ENCODE measurements at places on chromosomes 2 and 18.

GRCh38 chr2:159518321-159519005 is 97.9 kb downstream of the BAZ2B start:
- no peak for DNase-seq

GRCh38 chr18:74633652-74634352 is 36.1 kb downstream of the ZNF407 start:
- no peak for DNase-seq

DNA sequence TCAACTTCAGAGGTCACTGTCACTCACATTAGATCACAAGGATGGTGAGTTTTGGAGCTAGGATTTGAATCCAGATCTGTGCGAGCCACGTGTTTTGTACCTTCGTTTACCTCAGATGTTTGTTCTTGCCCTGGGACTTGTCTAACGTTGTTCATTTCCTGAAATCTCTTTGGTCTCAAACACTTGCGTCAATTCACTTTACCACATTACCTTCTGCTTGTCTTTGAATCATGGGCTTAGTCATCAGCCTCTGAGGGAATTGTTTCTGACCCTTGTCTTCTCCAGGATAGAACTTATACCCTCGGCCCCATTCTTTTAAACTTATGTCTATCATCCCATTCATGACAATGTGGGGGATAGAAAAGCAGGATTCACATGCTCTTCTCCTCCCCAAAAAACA is 282.7 kb downstream of the DCDC2C start:
- DNase-seq, result no peak

DNA sequence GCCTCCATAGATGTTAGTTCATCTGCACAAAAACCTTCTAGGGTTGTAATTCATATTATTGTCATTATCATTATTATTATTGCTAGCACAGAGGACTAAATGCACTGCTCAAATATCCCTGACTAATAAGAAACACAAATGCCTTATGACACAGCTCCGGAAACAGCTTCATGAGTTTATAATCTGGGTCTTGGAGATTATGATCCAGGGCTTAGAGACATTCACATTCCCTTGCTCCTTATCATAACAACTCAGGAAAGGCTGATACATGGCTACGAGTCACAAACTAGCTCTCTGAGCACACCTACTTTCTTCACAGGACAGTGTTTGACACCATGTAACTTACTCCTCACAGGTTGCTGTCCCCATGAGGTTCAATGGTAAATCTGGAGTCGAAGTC is 102.2 kb upstream of the TTC39C start:
- no peak for DNase-seq

GRCh38 chr2:42368817-42369531 is 8.0 kb upstream of the COX7A2L start:
- no peak for DNase-seq

GRCh38 chr2:14631406-14632040 is 994 bp upstream of the LRATD1 start:
- no peak for DNase-seq

- DNase-seq, result no peak
These were observed 199.6 kb upstream of the HNMT start for GRCh38 chr2:137764646-137765045.

DNA sequence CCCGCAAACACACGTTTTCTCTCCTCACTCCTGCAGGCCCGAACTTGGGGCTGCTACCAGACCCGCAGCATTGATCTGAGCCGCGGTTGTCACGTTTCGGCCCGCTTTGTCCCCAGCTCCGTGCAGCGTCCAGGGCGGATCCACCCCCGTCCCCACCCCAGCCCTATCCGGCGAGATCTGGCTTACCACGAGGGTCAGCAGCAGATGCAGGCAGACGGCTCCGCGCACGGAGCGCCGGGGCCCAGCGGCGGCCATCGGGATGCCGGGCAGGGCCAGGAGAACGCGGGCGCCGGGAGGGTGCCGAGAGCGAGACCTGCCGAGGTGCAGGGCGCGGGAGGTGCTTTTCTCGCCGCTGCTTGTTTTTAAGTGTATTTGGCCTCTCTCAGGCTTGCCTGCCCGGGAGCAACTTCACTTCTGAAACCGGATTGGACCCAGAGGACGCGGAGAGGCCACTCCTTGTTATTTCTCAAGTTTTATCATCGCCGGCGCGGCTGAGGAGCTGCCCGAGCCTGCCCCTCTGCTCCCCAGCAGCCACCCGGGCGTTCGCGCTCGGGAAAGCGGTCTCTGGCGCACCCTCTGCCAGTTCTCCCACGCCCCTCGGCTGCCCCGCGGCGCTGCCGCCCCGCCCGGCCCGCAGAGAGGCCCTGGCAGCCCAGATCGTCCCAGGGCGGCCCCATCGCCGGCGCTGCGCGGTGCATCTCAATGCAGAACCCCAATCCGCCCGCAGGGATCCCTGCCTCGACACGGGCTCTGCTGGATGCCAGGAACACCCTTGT is at the start of gene DSC3:
Gene DSC3 (minus strand): TSS at position 337 of the 776 bp plus-strand sequence. CDS start 82 bp downstream, at position 255.
- peak; percentile 41 for DNase-seq

GRCh38 chr2:134739879-134740301 is 21.1 kb upstream of the TMEM163 start:
- no peak for DNase-seq

DNA sequence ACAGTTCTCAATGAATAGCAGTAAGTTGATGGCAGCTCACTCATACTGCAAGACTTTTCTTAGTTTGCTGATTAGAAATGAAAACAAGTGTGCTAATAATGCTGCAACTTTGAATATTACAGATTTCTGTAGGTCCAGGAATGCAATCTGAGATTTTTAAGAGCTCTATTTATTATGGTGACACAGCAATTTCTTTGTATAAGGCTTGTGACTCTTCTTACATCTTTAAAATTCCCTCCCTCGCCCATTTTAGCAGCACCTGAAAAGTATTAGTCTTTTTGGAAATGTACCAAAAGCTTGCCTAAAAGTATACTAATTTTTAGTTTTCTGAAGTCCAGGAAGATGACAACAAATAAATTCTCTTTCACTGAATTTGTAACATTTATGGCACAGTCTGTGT is 4.4 kb upstream of the HTR2B start:
- no peak for DNase-seq

- no peak for DNase-seq
These were observed 32.1 kb upstream of the WDR75 start for GRCh38 chr2:189409131-189409530.

GRCh38 chr2:27569398-27569797 is 13.4 kb upstream of the ZNF512 start:
- DNase-seq, result no peak

DNA sequence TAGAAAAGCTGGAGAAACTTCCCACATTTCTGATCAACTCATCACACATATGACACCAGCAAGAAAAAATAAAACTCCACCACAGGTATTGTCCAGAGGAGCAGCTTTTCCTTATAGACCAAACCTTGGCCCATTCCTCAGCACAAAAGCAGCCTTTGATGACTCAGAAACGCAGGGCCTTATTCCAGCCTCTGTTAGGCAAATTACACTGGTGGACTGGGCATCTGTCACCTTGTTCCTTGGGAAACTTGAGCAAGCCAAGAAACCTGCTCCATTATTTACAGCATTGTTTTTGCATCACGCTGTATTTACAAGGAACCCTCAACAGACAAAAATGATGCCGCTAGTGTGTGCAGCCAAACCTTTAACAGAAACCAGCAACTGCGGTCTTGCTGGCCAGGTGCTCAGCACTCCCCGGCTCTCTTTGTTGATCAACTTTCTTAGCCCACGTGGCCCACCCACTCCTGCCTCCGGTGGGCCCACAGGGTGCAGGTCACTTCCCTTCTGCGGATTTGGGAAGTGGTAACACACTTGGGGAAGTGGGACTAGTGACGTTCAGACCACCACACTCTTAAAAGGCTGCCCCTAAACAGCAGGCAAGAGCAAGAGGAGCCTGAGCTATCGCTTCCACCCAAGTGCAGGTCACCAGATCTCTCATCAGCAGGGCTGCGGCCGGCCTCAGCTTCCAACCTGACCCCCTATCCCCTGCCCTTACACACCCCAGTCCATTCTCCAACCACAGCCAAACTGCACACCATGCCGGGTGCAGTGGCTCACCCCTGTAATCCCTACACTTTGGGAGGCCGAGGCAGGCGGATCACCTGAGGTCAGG is 1.5 kb downstream of the AP1S3 start:
- DNase-seq, result no peak

- no peak for DNase-seq
These were observed 27.2 kb downstream of the C2orf49 start for GRCh38 chr2:105364436-105365139.

GRCh38 chr18:59062643-59063006 is 77.1 kb upstream of the SEC11C start:
- no peak for DNase-seq

DNA sequence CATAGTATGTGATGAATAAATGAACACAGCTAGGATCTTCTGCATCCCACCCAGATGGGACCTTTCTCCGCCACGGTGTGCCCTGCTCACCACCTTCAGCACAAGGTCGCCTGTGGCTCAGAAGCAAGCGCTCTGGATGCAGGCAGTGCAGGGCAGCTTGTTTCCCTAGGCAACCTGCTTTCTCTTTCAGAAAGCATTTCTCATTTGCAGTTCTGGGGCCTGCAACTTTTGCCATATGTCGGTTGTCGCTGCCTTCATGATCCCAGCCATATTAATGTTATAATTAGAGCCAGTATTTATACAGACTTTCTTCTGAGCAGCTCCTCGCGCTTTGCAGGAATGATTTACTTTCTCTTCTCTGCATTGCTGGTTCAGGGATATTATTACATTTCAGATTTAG is 692.8 kb downstream of the RNF144A start:
- DNase-seq, result no peak

DNA sequence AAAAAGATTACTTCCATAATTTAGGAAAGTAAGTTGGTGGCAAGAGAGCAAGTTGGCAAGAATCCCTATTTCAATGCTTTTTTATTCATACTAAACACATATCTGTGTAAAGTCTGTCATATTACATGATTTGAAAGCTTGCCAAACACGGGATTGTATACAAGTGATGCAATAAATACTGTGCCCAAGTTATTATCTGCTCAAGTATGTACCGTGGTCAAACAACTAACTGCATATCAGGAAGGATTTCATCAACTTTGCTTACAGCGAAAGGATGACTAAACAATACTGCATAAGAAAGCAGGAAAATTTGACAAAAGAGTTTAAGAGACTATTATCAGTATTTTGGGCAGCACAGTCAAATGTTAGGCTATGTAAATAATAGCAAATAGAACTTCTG is 69.6 kb upstream of the SCN1A start:
- DNase-seq, result no peak

- DNase-seq, result no peak
These were observed 47.6 kb downstream of the DIS3L2 start for GRCh38 chr2:232008907-232009638.

DNA sequence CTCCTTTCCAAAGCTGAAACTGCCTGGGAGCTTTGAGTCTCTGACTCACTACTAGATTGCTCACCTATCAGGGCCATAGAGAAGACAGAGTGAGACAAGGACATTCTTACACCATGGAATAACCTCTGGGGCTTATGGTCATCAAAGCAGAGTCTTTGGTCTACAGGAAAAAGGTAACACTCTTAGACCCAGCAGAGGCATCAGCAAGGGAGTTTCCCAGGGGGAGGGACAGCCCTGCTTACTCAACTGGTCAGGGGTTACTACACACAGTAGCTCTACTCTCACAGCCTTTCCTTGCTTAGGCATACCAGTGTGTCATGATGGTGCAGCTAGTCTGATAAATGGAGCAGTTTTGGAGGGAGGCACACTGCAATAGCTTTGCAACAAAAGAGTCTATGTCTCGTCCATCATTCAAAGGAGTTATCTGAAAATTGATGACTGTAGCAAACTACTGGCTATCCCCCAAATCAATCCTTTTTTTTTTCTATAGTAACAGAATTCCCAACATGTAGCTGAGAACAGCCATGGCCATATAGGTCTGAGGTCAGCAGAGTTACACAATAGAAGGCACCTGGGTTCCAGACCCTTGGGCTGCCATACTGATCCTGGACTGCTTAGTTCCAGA is 22.4 kb upstream of the CD28 start:
- no peak for DNase-seq

DNA sequence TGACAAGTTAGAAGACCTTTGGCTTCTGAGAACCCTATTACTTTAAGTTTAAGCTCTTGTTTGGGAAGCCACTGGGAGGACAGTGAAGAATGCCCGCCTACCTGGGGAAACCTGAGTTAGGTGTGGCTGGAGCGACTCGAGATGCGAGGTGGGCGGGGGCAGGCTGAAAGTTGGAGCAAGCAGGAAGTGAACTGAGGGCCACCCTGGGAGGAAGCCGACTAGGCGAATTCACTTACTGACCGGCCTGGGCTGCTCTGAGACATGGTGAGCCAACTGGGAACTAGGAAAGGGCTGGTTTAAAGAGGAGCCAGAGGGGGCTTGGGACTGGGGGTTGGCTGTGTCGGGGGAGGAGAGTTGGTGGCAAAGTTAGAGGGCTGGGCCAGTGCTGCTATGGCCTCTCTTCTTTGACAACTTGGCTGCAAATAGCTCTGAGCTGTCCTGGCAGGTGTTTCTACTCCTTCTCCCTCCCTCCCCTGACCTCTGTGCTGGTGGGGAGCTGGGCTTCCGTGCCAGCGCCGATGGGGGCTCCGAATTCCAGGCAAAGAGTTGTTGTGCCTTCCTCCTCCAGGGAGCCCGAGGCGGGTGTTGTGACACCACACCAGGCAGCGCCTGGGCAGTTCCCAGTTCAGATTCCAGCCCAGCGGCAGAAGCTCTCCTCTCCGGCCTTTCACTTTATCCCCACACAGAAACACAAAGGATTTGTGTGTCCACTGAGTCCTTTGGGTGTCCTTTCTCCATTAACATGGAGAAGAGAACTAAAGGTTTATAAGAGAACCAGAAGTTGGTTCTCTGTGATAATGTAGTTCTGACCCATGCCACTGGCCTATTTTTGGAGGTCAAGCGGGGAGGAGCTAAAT is at the start of gene VAMP8:
Gene VAMP8 (plus strand): TSS at position 201 of the 857 bp plus-strand sequence. CDS start 61 bp downstream, at position 262.
- DNase-seq, result peak; percentile 81

GRCh38 chr2:135620198-135620597 is 88.9 kb downstream of the R3HDM1 start:
- DNase-seq, result no peak
